OCI-M1 (cell line): ENCODE measurements at places on chromosomes 5 and 9.

GRCh38 chr5:131198625-131199024 is 27.9 kb downstream of the LYRM7 start:
- no peak for DNase-seq

DNA sequence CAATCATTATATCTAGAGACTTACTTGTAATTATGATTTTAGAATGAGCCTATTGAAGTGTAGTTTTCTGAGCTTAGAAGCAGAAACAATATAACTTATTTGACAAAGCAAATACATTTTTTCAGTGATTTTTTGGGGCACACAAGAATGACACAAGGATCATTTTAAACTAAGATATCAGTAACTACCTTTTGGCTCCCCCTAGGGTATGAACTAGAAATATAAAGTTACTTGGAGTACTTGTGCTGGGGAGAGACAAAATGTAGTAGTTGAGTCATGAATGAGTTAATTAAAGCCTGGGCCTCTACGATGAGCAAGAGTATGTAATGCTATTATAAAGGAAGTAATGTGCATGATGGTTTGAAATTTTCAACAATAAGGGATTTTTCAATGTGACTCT is 1244.1 kb upstream of the ACO1 start:
- peak; percentile 63 for DNase-seq

DNA sequence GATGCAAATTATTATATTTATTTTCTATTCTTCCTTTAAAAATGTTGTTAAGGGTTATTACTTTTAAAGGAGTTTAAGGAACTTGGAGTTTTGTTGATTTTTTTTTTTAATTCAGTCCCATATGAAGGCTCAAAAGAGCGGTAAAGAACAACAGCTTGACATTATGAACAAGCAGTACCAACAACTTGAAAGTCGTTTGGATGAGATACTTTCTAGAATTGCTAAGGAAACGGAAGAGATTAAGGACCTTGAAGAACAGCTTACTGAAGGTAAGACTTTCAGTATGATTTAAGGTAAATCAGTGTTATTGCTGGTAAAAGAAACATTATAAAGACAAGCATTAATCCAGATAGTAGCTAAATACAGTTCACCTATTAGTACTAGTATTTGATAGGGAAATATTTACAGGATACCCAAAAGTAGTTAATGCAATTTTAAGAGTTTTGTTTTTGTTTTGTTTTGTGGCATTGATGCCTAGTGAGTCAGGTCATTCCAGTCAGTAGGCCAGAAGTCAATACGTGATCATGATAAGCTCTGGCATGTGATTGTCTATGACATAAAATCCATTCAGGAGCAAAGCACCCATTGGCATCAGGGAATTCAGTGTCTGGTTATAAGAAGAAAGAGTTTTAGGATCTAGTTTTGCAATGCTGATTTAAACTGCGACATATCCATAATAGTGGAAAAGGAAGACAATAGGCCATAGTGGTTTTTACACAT is 49.2 kb downstream of the CNTRL start:
- DNase-seq: no peak

DNA sequence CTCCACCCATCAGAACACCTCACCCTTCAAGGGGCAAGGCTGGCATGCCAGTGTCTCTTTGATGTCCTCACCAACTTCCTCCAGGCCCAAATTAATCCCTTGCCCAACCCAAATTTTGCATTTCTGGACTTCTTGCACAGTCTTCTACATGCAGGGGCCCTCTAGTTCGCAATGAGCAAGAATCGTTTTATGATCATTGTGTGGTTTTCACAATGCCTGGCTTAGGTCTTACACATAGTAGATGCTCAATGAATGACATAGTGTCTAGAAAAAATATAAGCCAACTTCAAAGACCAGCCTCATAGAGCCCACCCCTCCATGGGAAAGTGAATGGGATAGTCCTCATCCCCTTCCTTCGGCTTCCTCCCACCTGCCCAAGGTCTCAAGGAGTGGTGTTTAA is 9.8 kb upstream of the ESM1 start:
- DNase-seq: no peak

GRCh38 chr9:15642369-15642962 is 89.6 kb downstream of the CCDC171 start:
- DNase-seq: peak; percentile 51

GRCh38 chr5:83494666-83495065 is 23.1 kb downstream of the VCAN start:
- DNase-seq: peak; percentile 25

DNA sequence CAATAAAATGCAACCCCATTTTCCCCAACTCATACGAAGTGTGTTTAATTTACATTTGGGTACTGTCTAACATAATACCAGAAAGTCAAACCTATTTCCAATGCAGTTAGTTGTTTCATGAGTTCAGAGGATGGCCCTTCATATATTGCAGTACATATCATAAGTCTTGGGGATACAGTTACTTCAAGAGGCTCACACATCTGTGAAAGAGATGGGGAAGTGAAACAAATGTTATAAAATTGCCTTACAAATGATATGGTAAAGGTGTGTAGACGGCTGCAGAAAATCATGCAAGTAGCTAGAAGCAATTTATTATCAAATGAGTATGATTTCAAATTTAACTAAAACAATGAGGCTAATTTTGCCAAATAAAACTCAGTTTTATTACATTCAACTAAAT is 219.0 kb upstream of the CDH12 start:
- DNase-seq: no peak

DNA sequence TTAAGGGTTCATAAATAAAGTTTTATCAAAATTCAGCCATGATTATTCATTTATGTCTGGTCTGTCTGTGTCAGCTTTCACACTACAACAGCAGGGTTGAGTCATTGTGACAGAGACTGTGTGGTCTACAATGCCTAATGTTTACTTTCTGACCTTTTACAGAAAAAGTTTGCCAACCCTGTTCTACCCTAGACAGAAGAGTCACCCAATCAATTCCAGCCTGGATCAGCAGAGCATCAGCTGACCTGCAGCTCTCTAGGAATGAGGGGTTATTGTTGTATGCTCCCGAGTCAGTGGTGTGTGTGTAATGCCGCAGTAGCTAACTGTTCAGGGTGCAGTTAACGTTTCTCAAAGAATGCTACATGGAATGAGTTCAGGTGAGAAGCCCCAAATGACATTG is 87.3 kb downstream of the HRH2 start:
- DNase-seq: no peak
